ENCODE measurements at places on chromosomes 3 and 15. TPM values are rescaled to one million over a fixed set of nuclear protein-coding genes. Genes with fewer than 3 reads are reported as not detected.
A peak's percentile ranks its signal among the peaks of the same experiment; 100 is the strongest.

OIP5 gene
- polyA plus RNA-seq: 2.4 TPM

DNA sequence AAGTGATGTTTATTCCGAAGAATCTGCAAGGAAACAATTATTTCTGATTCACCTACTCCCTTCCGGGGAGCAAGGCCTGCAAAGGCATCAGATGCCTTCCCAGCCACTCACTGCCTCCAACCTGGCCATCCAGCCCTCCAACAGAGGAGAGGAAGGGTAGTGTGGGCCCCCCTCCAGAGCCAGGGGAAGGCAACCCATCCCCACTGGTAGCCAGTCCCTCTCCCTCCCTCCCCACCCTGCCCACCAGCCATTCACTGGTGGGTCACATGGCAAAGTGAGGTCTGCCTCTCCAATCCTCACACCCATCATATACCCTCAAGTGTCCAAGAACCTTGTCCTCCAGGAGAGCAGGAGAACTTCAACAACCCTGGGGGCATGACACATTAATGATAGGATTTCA is 2.4 kb upstream of the VIPR1 start:
- DNase-seq: no peak

FBXO40 gene
- polyA plus RNA-seq: not detected

ZNF774 gene
- 1.2 TPM for polyA plus RNA-seq

GRCh38 chr15:68231102-68231818 is 1.7 kb upstream of the CLN6 start:
- peak; percentile 3 for DNase-seq
